Smooth muscle cell of trachea (primary cell): ENCODE measurements at places on chromosomes 1 and 21. TPM values are rescaled to one million over a fixed set of nuclear protein-coding genes. Genes with fewer than 3 reads are reported as not detected.

The LCE2B gene
- total RNA-seq, result not detected in 2 replicates

The THEM5 gene
- total RNA-seq, result 0.17 TPM in 1 of 2 replicates, not detected in the other

The MYOM3 gene
- not detected in 2 replicates for total RNA-seq

The TRIM45 gene
- total RNA-seq, result 5.1 and 7.3 TPM in 2 replicates

The PUM1 gene
- 64.1 and 78.7 TPM in 2 replicates for total RNA-seq

The CLCA4 gene
- not detected in 2 replicates for total RNA-seq
